ENCODE measurements at places on chromosomes 5 and 9.

- no peak for DNase-seq
Measured at GRCh38 chr5:173625673-173626504, 9.4 kb upstream of the BOD1 start.

DNA sequence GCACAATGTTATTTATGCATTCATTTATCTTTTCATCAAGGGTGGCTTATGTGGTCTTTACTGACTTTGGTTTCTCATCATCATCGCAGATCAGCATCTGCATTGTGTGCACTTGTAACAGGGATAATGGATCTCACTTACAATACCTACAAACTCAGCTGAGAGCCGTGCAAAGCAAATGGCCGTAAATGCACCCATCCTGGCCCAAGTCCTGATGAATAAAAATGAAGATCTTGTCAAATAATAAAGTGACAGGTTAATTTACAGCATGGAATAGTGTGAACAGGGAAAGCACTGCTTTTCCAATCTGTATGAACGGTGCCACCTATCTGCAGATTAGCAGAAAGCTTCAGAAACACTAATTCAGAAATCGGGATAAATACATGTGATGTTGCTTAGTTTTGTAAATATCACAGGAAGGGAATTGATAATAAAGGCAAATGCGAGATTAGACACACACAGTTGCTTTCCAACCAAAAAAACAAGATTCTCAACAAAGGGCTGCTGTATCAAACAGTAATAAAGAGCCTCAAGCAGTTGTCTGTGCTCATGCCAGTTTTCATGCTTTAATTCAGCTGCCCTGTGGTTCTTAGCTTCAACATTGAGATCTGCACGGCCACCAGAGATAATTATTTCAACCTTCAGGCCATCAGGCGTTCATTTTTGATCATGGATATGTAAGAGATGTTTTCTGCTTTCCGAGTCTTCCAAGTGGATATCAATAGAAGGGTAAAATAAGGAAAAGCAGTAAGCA, 153.4 kb upstream of the POU5F2 start:
- no peak for DNase-seq

- DNase-seq, result no peak
Measured at GRCh38 chr9:92769990-92770359, 5.3 kb upstream of the BICD2 start.

- DNase-seq, result no peak
Measured at GRCh38 chr9:22050924-22051323, 41.8 kb upstream of the CDKN2B start.

- DNase-seq, result no peak
Measured at GRCh38 chr9:111840442-111840841, 45.7 kb upstream of the SHOC1 start.

DNA sequence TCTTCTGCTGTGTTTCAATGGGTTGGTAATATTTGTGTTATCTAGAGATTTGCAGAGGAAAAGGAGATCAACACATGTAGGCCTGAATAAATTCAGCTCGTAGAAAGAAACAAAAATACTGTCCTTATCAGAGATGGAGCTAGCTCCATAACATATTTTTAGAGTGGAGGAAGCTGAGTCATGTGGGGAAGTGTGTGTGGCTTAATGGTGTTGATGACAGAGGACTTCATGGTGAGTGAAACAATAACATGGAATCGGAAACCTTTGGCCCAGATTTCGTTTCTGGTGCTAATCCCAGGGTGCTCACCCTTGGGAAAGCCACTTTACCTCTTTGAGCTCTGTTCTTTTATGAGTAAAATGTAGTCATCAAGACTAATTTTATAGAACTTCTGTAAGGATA, 825.0 kb downstream of the TLR4 start:
- no peak for DNase-seq

DNA sequence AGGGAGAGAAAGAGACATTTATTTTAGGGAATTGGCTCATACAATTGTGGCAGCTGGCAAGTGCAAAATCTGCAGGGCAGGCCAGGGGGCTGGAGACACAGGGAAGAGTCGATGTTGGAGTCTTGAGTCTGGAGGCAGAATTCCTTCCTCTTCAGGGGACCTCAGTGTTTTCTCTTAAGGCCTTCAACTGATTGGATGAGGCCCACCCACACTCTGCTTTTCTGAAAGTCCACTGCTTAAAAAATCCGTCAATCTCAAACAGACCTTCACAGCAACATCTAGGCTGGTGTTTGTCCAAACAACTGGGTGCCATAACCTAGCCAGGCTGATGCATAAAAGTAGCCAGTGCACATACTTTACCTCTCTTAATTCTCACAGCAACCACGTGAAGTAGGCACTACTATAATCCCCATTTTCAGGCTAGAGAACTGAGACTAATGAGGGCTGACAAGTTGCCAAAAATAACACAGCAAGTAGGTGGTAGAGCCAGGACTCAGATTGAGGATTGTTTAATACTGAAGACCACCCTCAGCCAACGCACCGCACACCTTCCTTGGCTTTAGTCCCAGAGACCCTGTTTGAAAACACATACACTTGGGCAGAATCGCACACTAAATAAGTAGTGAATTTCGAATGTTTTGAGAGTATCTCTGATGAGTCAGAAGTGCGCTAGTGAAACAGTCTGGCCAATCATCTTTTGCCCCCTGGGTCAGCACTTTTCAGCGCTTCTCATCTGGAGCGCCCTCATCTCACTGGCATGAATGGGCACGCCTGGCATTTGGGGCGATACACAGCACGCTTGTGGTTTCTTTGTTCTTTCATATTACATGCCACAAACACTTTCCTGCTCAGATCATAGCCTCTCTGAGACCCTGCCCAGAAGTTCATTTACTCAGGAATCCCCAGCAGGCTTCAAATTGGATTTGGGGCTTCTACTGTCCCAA, 591.4 kb downstream of the CCDC171 start:
- no peak for DNase-seq

DNA sequence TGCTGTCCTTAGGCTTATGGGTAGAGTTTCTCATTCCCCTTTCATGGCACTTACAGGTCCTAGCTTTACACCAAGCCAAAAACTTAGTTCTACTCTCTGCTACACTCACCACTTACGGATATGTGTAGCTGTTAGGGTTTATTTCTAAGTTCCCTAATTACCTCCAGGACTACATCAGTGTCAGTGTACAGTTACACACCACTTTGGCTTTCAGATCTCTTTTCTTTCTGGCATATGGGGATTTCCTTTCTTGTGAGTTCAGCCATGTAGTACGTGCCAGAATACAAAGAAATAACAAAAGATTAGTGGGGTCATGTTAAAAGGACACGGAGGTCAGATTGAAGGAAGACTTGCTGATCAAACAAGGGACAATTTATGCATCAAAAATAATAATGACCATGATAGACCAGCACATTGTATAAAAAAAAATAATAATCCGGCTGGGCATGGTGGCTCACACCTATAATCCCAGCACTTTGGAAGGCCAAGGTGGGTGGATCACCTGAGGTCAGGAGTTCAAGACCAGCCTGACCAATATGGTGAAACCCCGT, 41.8 kb downstream of the LYRM7 start:
- DNase-seq, result no peak

DNA sequence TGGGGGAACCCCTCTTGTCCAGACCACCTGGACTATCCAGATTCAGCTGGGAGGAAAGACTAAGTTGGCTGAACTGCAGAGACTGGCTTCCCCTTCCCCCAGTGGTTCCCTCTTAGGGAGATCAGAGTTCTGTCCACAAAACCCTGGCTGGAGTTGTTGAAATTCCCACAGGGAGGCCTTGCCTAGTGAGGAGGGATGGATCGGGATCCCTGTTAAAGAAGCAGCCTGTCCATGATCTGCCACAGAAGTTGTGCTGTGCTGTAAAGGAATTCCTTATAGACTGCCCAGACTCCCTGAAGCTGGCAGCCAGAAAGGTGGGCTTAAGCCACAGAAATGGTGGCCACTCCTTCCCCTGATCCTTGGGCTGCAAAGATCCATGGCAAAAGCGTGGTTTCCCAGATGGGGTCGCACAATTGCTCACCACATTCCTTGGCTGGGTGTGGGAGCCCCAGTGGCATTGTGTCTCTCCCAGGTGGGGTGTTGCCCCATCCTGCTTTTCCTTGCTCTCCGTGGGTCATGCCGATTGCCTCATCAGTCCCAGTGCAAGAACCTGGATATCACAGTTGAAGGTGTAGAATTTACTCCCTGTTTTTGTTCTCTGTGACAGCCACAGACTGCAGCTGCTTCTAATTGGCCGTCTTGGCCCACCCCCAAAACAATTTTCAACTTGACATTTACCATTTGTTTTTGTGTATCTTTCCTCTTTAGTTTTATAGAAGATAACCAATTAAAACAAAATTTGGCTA, 342.4 kb downstream of the FGF10 start:
- DNase-seq, result no peak

GRCh38 chr9:75487856-75488718, 399.8 kb downstream of the OSTF1 start:
- DNase-seq, result no peak

GRCh38 chr5:180637962-180638680, 11.3 kb downstream of the FLT4 start:
- no peak for DNase-seq

- DNase-seq, result no peak
Measured at GRCh38 chr9:97046228-97046627, 7.3 kb upstream of the CTSV start.

GRCh38 chr9:18761742-18762300, 271.2 kb downstream of the SAXO1 start:
- DNase-seq, result no peak

- DNase-seq, result no peak
Measured at GRCh38 chr9:130672933-130673615, 8.7 kb downstream of the PRDM12 start.

DNA sequence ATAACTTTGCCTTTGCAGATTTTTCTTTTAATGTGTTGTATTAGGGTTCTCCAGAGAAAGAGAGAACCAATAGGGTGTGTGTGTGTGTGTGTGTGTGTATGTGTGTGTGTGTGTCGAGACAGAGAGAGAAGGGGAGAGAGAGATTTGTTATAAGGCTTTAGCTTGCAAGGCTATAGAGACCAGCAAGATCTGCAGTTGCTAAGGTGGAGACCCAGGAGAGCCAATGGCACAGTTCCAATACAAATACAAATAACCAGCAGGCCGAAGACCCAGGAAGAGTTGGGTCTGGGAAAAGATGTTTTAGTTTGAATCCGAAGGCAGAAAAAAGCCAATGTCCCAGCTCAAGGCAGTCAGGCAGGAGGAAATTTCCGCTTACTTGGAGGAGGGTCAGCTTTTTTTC, 23.0 kb downstream of the TMOD1 start:
- no peak for DNase-seq

DNA sequence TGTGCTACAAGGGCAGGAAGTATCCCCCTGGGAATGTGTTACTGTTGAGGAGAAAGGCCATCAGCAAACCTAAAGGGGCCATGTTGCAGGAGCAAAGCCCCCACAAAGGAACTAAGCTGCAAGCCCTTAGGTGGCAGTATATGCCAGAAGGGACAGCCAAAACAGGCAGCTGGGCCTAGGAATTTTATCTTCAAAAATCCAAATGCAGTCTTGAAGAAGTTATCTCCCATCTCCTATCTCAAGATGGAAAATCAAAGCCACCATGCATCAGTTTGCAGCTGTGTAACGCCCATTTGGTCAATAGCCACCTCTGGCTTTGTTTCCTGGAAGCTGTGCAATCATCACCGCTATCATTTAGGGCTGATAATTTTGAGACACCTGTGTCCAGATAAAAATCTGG, 400.3 kb downstream of the ARHGEF28 start:
- DNase-seq, result no peak

GRCh38 chr5:102809033-102809432, 53.9 kb downstream of the PAM start:
- no peak for DNase-seq

GRCh38 chr9:136791516-136792276, 552 bp downstream of the TMEM141 start:
- DNase-seq, result peak; percentile 58

DNA sequence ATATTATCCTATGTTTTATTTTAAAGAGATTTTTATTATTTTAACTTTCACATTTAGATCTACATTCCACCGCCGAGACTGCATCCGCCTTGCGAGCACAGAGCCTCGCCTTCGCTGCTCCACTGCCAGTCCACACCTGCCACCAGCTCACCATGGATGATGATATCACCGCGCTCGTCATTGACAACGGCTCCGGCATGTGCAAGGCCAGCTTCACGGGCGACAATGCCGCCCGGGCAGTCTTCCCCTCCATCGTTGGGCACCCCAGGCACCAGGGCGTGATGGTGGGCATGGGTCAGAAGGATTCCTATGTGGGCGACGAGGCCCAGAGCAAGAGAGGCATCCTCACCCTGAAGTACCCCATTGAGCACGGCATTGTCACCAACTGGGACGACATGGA, 8.6 kb upstream of the TBCA start:
- no peak for DNase-seq

DNA sequence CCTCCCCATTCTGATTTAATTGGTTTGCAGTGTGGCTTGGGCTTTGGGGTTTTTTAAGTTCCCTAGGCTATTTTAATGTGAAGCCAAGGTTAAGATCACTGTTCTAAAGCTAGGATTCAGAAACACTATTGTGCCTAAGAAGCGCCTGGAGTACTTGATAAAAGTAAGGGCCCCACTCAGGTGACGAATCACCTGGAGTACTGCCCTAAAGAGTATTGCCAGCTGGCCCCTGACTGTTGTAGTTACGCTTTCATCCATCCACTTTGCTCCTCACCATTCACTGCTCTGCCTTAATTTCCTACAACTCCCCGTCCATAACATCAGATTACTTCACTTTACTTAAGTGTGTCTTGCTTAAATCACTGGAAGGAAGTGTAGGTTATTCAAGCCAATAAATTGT, 119.3 kb downstream of the CD180 start:
- DNase-seq, result no peak

GRCh38 chr5:60362158-60362557, 337.8 kb downstream of the DEPDC1B start:
- DNase-seq, result no peak

- DNase-seq, result no peak
Measured at GRCh38 chr5:124401476-124402143, 344.8 kb downstream of the ZNF608 start.

- no peak for DNase-seq
Measured at GRCh38 chr9:101434998-101435397, 576 bp downstream of the ALDOB start.

- DNase-seq, result no peak
Measured at GRCh38 chr5:176678584-176678983, 31.3 kb downstream of the TSPAN17 start.

- no peak for DNase-seq
Measured at GRCh38 chr9:116181853-116182610, 28.4 kb downstream of the PAPPA start.

GRCh38 chr5:136109453-136110135, 23.1 kb upstream of the SMAD5 start:
- DNase-seq, result no peak

DNA sequence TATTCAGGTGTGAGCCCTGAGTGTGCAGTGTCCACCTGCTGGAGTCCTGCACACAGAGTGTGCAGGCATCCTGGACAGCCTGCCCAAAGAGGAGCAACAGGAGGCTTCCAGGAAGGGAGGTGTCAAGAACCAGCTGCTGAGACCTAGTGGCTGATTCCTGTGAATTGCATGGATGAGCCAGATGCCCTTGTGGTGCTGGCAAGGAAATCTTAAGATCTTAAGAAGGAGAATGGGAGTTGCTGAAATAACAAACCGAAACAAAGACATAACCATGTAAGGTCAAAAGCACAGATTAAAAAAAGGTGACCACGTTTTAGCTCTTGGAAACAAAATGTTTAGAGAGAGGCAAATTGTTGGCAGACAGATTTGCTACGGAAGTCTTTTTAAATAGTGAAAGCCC, 29.3 kb upstream of the RPS23 start:
- DNase-seq, result no peak

GRCh38 chr9:99046542-99047071, 58.3 kb upstream of the TGFBR1 start:
- no peak for DNase-seq
